ENCODE measurements at places on chromosomes 16 and 17.

DNA sequence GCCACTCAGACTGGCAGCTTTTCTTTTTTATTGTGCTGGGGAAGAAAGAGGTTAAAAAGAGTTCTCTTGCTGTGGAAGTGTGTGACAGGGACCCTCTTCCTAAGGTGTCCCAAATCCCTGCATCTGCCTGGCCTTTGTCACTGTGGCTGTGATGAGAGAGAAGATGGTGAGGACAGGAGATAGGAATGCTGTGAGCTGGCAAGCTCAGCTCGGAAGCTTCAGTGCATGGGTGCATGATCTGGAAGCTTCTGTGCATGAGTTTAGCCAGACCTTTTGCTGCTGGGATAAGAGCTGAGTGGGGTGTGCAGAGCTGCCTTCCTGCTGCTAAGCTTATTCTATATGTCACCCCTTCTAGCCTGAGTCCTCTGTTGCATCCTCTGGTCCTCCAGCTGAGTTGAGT lies 103.3 kb upstream of the CACNG3 start:
- no peak for DNase-seq

- DNase-seq = no peak
Measured at GRCh38 chr17:74080656-74081582, 122.6 kb upstream of the RPL38 start.

DNA sequence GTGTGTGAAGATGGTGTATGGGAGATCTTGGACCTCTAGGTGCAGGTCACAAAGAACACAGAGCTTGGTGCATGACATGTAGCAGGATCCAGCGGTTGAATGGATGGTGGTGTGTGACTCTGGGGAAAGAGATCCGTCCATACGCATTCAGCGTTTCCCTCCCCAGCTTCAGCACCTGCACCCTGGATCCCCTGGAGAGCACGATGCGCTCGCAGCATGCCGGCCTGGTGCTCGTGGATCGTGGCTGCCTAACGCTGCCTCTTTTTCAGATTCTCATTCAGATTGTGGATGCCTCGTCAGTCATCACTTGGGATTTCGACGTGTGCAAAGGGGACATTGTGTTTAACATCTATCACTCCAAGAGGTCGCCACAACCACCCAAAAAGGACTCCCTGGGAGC lies 70.9 kb downstream of the SEC14L1 start:
- DNase-seq = no peak

DNA sequence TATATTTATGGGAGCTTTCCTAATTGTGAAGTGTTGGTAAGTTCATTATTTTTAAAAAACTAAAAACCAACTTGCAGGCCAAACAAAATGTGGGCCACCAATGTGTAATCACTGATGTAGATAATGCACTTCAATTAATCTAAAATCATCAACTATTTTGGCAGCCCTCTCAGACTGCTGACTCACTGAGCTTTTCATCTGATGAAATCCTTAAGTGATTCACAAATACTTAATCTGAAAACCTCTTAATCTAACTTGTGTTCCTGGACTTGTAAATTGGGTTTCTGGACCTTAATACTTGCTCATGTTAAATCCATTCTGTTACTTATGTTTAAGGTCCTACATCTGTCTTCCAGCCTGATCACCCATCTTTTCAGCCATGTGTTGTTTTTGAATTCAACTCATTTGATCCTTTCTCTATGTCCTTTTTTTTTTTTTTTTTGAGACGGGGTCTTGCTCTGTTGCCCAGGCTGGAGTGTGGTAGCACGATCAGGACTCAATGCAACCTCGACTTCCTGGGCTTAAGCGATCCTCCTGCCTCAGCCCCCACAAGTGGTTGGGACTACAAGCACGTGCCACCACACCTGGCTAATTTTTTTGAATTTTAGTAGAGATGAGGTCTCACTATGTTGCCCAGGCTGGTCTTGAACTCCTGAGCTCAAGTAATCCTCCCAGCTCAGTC lies 39.0 kb downstream of the PRKCB start:
- DNase-seq = no peak

DNA sequence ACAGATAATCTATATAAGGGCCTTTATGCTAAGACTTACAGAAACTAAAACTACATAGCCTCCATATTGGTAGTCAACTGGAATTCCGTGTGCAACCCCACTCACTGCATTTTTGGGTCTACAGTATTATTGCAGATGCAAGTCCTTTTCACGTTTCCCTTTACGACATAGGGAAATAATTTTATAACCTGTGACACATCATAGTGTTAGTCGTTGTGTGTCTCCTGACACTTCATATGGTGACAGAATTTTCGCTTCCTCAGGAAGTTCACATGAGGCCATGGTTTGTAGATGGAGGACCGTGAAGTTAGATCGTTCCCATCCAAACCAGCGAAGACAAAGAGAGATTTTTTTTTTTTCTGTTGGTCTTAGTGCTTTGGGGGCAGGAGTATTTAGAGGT lies 15.7 kb upstream of the MRC2 start:
- no peak for DNase-seq

GRCh38 chr17:72517413-72518158 lies 396.8 kb downstream of the SOX9 start:
- no peak for DNase-seq

GRCh38 chr17:31629696-31630470 lies 229.2 kb downstream of the COPRS start:
- DNase-seq = no peak

GRCh38 chr17:74852237-74853047 lies 7.2 kb downstream of the GRIN2C start:
- DNase-seq = peak; percentile 66

DNA sequence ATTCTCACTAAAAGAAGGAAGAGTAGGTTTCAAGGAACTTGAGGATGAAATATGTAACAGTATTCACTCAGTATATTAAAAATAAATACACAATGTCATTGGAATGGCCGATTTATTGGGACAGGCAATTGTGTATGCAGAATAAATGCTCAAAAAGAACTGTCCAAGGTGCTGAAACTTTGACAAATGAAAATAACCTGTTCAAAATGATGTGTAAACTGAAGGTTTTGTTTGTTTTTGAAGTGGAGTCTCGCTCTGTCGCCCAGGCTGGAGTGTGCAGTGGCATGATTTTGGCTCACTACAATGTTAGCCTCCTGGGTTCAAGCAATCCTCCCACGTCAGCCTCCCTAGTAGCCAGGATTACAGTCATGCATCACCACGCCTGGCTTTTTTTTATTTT lies 318.7 kb upstream of the RBFOX1 start:
- DNase-seq = no peak

DNA sequence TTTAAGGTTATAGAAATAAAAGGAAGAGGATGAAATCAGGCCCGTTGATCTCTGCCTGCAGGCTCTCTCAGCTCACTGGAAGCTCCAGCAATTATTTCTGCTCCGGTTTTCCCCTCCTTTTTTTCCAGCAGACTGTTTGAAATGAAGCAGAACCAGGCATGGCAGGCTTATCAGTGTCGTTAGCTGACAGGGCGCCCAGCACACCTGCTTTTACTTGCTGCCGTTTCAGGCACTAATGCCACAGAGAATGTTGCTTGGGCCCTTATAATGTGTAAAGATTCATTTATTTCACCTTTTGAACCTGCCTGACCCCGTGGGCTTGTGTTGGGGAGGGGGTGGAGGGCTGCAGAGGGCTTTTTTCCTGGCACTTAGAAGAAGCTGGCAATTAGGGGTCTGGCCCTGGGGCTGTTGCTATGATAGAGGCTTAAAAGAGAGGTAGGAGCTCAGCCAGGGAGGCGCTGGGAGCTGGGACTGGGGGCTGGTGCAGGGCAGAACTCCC lies 108.1 kb downstream of the IRX3 start:
- DNase-seq = peak; percentile 99

DNA sequence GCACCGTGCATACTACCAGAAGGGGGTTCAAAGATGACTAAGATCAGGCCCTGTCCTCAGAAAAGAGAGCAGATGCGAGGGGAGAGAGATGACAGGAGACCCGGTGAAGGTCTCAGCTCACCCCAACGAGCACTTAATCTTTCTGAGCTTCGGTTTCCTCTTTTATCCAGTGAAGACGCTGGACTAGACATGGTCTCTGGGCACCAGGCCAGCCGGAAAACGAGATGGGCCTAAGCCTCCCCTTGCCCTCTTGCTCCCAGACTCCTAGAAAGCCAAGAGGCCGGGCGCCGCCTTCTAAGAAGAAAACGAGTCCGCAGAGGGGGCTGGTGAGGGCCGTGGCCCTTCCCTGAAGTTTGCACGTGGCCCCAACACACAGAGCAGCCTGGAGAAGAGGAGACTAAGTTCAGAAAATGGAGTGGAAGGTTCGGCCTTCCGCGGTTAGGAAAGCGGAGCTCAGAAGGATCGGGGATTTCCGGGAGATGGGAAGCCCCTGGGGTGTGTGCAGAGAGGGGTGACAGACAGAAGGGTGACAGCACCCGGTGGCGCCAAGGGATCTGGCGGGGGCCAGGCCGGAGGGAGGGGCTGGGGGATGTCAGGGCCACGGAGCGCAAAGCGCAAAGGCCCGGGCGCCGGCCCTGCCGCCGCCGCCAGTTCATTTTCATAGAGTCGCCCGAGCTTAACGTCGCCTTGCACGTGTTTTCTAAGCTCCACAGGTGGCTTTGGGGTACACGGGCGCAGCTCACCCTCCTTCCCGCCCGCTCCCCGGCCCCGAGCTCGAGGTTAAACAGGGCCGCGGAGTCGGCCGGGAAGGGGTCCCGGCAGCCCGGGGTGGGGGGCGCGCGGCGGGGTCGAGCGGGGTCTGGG lies 42.1 kb upstream of the BHLHA9 start:
- no peak for DNase-seq

- DNase-seq = no peak
Measured at GRCh38 chr17:78748730-78749317, 33.2 kb downstream of the CYTH1 start.

GRCh38 chr16:10918294-10919002 lies 23.8 kb downstream of the DEXI start:
- peak; percentile 91 for DNase-seq

DNA sequence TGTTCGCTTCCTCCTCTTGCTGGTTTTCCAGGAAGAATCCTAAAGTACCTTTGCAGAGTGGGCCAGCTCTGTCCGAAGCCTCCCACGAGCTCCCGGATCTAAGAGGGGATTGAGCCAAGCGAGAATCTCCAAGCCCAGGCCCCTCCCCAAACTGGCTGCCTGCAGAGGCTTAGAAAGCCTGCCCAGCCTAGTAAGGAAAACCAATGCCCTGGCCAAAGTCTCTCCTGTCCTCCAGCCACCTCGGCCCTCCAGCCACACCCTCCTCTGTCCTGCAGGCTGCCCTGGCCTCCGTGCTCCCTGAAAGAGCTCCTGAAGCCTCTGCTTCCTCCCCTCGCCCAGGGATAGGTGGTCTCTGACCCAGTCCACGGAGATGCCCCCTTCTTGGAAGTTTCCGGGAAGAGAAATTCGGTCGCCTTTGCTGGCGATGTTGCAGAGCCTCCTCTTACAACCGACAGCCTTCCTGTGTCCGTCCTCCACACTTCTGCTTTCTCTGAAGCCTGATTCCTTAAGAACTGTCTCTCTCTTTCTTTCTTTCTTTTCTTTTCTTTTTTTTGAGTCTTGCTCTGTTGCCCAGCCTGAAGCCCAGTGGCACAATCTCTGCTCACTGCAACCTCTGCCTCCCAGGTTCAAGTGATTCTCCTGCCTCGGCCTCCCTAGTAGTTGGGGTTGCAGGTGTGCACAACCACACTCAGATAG lies 54.9 kb upstream of the TOB1 start:
- no peak for DNase-seq

DNA sequence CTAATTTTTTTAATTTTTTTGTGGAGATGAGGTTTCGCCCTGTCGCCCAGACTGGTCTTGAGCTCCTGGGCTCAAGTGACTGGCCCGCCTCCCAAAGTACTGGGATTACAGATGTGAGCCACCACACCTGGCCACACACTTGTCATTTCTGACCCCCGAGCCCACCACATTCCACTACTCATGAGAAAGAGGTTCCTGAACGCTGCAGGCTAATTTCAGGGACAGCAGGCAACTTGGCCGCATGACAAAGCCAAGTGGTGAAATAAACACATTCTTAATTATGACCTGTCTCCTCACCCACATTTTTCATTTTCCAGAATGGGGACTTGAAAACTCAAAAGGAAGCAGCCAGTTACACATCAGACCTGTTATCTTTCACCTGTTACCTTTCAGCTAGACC lies 114.5 kb downstream of the ABCC6 start:
- DNase-seq = no peak

GRCh38 chr16:47571049-47571448 lies 109.9 kb downstream of the PHKB start:
- no peak for DNase-seq

GRCh38 chr16:50718761-50719400 lies 23.0 kb upstream of the CYLD start:
- DNase-seq = no peak

DNA sequence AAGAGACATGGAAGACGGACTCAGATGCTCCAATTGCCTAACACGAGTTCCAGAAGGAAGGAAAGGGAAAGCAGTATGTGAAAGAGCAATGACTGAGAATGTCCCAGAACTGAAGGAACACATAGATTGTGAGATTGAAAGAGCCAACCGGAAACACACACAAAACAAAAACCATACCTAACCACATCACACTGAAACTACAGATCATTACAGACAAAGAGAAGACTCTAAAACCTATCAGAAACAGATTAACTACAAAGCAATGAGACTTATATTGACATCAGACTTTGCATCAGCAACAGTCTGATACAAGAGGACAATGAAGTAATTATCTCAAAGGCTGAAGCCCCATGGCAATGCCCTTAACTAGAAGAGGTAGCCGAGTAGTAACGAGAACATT lies 45.6 kb upstream of the CLEC18B start:
- no peak for DNase-seq

- DNase-seq = no peak
Measured at GRCh38 chr17:59761385-59762048, 54.1 kb downstream of the VMP1 start.

DNA sequence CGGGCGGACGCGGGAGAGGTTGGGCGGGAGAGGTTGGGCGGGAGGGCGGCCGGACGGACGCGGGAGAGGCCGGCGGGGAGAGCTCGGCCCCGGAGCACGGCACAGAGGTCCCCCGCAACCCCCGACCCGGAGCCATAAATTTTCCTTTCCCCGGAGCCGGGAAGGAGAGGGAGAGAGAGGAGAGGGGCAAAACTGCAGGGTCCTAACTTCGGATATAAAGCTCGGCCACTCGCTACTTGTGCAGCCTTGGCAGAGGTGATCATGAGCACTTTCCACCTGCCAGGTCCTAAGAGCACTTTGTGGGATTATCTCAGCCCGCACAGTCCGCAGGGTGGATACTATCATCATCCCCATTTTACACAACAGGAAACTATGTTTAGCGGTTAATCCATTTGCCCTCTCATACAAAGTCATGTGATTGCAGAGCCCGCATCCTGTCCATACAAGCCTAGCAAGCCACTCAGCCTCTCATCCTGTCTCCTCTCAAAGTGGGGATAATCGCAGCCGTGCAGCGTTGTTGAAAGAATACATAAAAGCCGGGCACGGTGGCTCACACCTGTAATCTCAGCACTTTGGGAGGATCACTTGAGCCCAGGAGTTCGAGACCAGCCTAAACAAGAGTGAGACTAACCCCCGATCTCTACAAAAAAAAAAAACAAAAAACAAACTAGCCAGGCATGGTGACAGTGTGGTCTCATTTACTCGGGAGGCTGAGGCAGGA lies 780 bp upstream of the DCAKD start:
- peak; percentile 54 for DNase-seq
